ENCODE measurements at places on chromosomes 5 and 9.

GRCh38 chr9:128149001-128149701, at the start of gene LCN2:
Gene LCN2, plus strand, starts transcription at chr9:128149453. Its CDS starts 73 bp downstream, at chr9:128149526.
- DNase-seq: no peak

GRCh38 chr9:108105885-108106284, 616.3 kb upstream of the KLF4 start:
- DNase-seq: no peak

GRCh38 chr5:120872297-120872696, 408.2 kb downstream of the PRR16 start:
- DNase-seq: no peak

- no peak for DNase-seq
Measured at GRCh38 chr9:114849450-114849849, 43.6 kb upstream of the TNFSF15 start.

GRCh38 chr5:143551820-143552251, 148.3 kb upstream of the NR3C1 start:
- no peak for DNase-seq

- no peak for DNase-seq
Measured at GRCh38 chr5:179858241-179858585, 404 bp downstream of the MRNIP start.

GRCh38 chr5:179323026-179323870, 22.0 kb downstream of the ADAMTS2 start:
- DNase-seq: no peak

DNA sequence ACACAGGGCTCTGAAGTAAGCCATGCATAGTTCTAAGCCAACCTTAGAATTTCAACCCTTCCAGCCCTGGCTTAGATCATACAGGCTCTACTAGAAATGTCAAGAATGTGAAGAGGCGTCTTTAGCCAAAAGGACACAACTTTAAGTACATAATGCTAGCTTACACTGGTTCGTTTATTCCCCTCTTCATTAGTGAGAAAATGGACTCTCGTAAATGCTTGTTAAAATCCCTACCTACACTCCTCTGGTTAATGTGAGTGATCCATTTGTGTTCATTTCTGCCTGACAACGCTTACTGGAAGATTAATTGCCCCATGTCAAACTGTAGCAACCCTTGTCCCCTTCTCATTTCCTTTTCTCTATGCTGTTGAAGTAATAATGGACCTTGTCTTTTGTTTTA, 149.3 kb upstream of the POU5F2 start:
- no peak for DNase-seq

- DNase-seq: no peak
Measured at GRCh38 chr5:180618829-180619562, 27.7 kb upstream of the SCGB3A1 start.

GRCh38 chr5:64518793-64519192, 13.0 kb downstream of the RGS7BP start:
- no peak for DNase-seq

- no peak for DNase-seq
Measured at GRCh38 chr9:118609355-118610044, 759.7 kb downstream of the BRINP1 start.

DNA sequence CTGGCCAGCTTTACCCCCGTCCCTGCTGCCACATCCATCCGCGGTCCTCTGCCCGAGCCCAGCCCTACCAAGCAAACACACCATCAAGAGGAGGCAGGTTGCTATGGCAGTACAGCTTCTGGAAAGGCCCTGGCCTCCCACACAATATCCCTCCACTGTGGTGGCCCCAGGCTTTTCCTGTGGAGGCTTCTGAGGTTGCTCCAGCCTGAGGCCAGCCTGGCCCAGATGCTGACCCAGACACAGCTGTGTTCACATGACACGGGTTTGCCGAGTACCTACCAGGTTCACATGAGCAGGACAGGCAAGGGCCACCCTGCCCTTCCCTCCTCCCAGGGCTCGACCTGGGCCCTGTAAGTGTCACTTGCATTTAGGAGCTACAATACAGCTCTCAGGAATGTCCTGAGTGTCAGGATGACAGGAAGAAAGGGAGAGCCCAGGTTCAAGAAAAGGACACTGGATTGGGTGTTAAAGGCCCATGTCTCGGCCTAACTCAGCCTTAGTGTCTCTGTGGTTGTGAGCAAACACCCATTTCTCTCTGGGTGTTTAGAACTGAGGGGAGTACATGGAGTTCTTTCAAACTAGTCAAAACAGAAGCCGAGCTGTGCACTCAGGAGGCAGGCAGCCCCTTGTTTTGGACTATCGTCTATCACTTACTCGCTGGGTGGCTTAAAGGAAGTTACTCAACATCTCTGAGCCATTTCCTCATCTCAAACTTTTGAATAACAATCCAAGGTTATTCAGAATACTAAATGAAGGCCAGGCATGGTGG, 40.2 kb downstream of the NAIF1 start:
- DNase-seq: no peak

- no peak for DNase-seq
Measured at GRCh38 chr5:38329132-38329715, 70.9 kb downstream of the EGFLAM start.

DNA sequence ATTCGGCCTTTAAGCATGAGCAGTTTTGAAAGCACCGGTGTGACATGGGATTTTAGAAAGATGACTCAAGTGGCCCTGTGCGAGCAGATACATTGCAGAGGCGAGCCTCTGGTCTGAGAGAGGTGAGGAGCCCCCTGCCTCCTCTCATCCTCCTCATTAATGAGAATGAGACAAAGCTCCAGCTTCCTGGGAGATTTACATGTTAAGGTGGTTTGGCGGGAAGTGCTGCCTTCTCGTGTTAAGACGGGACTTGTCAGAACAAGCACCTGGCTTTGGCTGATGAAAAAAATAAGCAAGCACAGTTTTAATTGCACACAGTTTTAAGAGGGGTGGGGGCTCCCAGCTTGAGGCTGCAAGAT, 68.1 kb downstream of the ACTL7B start:
- no peak for DNase-seq

DNA sequence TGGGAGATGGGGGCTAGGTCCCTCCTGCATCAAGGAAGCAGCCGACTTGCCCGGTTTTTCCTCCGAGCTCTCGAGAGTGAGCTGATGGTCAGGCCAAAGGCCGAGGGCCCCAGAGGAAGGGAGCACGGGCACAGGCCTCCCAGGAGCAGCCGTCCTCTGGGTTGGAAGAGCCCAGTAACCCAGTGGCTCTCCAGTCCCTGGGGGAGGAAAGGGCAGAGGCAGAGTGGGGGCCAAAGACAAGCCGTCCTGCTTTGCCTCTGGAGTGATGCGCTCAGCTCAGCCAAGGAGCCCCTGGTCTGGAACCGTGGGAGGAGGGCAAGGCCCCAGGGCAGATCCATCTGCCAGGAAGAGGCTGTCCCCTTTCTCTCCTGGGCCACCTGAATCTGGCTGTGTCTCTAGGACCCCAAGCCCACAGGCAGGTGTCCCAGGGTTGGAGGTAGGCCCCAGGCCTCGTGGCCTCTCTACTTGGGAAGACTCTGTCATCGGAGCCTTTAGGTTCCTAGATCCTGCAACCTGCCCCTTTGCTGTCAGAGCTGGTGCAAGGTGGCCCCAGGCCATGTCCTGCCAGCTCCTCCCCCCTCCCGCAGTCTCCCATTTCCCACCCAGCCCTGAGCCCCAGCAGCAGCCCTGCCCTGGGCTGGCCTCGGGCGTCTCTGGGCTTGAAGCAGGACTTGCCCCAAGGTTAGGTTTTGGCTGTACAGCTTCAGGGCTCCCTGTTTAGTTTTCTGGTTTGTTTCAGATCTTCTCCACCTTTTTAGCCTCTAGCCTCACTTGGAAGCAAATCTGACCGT, 224.1 kb downstream of the CACNA1B start:
- DNase-seq: no peak

GRCh38 chr9:92019658-92020057, 69.6 kb upstream of the ROR2 start:
- no peak for DNase-seq

- no peak for DNase-seq
Measured at GRCh38 chr9:116934131-116934530, 247.0 kb downstream of the TRIM32 start.

DNA sequence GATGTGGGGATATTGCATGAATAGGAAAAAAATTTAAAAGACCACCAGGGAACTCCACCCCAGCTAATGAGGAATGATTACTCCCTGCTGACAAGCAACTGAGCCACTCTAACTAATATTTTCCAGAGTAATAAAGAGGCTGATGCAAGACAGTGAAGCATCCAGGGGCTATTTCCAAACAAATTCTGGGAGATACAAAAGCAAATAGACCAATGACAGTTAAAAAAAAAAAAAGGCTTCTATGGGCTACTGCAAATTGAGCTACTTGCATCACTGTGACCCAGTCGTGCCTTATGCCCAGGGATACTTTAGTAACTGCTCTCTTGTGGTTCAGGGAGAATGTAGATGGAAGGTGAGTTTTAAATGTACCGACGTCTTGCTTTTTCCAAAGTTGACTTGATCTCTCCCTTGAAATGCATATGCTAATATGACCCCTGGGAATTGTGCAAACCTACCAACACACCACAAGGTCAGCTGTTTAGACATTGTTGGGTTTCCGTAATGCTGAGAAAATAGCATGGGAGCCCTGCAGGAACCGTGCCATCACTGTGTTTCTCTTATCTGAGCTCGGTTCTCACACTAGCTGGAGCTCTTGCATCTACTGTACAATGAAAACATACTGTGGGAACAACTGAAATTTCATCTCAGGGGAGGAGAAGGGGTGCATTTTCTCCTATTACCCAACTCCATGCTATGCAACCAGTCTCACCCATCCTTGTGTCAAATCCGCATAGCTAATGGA, 250.6 kb upstream of the MAP3K1 start:
- DNase-seq: no peak

- no peak for DNase-seq
Measured at GRCh38 chr9:101585740-101586139, 9.0 kb downstream of the PPP3R2 start.

- no peak for DNase-seq
Measured at GRCh38 chr5:75678155-75678554, 39.1 kb downstream of the POC5 start.

- DNase-seq: no peak
Measured at GRCh38 chr5:172453986-172454357, 353 bp downstream of the SH3PXD2B start.

DNA sequence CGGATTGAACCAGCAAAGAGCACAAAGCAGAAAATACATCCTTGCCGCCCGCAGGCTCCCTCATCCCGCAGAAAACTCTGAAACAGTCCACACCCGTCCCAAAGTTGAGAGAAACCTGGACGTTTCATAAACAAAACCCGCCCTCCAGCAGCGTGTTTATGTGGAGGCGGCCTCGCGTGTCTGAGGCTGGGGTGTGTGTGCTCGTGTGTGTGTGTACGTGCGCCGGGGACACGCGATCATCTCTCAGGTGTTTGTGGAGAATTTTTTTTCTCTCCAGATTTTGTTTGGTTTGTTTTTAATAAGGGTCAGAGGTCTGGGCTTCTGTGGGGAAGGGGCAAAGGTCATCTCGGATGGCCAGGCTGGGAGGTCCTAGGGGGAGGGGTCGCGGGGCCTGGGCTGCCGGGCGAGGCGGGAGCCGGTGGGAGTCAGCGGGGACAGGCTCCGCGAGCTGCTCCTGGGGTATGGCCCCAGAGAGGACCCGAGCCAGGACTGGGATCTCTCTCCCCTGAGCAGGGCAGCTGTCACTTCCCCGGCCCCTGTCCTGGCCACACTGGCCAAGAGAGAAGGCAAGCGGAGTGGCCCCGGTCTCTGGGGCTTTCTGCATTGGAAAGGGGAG, 206.4 kb downstream of the C9orf50 start:
- DNase-seq: no peak

GRCh38 chr5:98942847-98943246, 14.0 kb upstream of the CHD1 start:
- DNase-seq: no peak

- DNase-seq: no peak
Measured at GRCh38 chr9:129031514-129031913, 3.4 kb upstream of the SH3GLB2 start.

- no peak for DNase-seq
Measured at GRCh38 chr9:86486891-86487837, 133.0 kb upstream of the TUT7 start.

- no peak for DNase-seq
Measured at GRCh38 chr9:1400983-1401382, 350.8 kb downstream of the DMRT2 start.

DNA sequence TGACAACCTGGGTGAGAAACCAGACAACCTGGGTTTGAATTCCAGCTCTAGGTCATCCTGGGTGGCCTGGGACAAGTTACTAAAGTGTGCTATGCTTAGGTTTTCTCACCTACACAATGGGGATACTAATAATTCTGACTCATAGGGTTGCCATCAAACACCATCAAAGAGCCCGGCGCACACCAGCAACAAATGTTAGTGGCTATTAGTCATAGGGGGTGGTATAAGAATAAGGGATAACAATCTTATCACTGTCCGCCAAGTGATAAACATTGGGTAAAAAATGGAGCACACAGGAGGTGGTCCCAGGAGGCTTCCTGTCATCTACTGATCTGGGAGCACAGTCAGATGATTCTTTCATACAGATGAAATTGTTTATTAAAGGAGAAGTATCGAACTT, 61.4 kb upstream of the AFAP1L1 start:
- no peak for DNase-seq

GRCh38 chr9:120820095-120820494, 22.6 kb downstream of the PSMD5 start:
- no peak for DNase-seq

- no peak for DNase-seq
Measured at GRCh38 chr5:162091336-162091735, 23.8 kb downstream of the GABRG2 start.

- DNase-seq: no peak
Measured at GRCh38 chr9:113246928-113247327, 25.6 kb downstream of the SLC31A1 start.

GRCh38 chr9:73038613-73039012, 85.8 kb upstream of the ALDH1A1 start:
- DNase-seq: no peak

DNA sequence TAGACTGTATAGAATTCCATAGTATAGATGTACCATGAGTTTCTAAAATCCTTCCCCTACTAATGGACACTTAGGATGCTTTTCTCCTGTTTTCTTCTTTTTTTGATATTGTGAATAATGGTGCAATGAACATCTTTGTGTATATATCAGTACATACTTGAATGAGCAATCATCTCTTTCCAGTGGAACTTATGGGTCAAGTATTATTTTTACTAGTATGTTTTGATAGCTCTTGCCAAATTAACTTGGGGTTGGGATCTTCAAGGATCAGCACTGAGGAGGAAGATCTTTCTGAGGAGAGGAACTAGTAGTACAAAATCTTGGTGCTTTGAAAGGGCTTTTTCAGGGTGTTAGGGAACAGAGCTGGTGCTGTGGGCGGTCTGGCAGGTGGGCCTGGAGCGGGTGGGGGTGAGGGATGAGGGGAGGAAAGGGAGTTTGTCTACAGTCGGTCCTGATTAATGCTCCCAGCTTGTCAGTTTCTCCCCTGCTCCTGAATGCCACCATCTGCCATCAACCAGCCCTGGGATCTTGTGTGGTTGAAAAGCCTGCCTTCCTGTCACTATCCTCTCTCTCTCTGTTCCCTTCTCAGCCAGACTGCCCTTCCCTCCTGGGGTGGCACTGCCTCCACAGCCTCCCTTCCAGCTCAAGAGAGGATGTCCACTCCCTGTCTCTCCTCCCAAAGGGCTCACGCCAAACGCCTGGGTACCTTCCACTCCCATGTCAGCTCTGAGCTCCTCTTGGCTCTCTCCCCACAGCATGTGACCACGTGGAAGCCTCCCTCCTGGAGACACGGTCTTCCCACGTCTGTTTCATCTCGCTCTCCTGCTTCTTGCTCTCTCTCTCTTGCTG, 185.9 kb downstream of the DAB2IP start:
- DNase-seq: no peak

GRCh38 chr5:6723816-6724300, 10.6 kb downstream of the TENT4A start:
- DNase-seq: no peak

- DNase-seq: no peak
Measured at GRCh38 chr9:18668944-18669343, 195.0 kb downstream of the ADAMTSL1 start.

Measured in cortex of kidney (tissue), 1 donor.